Neuronal stem cell (in vitro differentiated cells): ENCODE measurements at places on chromosomes 3 and 15.

DNA sequence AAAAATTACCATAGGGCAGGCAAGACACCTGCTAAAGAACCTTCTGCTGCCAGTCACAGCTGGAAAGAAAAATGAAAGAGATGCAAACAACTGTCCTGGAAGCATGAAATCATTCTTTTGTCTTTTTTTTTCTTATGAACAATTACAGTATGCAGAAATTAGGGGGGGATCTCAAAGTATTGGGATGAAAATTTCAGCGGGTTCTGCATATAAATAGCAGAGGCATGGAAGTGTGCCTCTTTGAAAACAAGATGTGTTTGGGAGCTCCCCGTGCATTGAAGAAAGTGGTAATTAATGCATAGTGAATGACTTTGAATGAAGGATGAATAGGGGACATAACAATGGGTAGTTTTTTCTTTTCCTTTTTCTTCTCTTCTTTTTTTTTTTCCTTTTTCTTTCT lies 431.2 kb downstream of the SOX2 start:
- DNase-seq: no peak

DNA sequence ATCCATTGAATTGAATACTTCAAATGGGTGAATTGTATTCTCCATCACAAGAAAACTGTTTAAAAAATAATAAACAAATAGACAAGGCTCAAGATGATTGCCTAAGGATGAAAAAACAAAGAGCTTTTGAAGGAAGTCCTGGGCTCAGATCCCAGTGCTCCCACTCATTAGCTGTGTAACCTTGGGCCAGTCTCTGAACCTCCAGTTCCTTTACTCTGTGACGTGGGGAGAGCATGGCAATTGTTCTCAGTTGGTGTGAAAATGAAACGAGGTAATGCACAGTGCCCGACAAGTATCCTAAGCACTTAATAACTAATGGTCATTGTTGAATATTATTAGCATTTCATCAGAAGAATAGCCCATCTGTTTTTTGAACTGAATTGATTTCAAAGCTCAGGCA lies 40.7 kb downstream of the TNIK start:
- no peak for DNase-seq

DNA sequence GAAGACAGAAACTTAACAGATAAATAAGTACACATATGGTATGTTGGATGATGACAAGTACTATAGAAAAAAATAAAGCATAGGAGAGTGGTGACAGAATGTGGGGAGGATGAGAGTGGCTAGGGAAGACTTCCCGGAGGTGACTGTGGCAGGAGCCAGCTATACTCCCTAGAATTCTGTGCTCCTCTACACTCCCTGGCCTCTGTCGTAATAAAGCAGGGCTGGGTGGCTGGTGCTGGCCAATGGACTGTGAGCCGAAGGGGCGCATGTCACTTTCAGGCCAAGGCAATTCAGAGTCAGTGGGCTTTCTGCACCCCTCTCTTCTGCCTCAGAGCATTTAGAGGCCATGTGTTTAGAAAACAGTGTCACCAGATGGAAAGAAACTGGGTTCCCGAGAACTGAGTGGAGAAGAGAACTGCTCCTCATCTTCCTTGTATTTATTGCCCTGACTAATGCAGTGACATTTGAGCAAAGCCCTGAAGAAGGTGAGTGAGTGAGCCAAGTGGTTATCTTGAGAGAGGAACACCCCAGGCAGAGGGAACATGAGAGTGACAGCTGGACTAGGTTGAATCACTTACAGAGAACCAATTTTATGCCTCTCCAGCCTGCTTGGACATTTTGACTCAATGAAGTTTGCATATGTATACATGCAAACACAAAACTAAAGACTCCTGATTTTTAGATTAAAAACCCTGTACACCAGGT lies 5.2 kb upstream of the VPS8 start:
- no peak for DNase-seq

DNA sequence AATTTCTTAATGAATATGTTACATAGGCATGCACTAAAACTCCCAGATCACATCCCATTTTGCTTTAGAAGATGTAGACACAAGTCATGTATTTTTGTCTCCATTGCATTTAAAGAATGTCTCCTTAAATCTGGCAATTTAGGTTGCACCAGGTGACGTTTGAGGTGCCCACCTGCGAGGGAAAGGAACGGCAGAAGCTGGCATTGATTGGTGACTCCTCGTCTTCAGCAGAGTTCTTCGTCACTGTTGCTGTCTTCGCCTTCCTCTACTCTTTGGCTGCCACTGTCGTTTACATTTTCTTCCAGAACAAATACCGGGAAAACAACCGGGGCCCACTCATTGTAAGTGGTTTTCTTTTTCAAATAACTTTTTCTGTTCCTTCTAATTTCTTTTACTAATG lies 96.1 kb upstream of the SNTN start:
- DNase-seq: no peak

- DNase-seq: no peak
Observed at GRCh38 chr15:99564221-99565048, 1.3 kb upstream of the MEF2A start.

- DNase-seq: no peak
Observed at GRCh38 chr3:101865751-101866509, 16.6 kb downstream of the NFKBIZ start.

GRCh38 chr15:90915808-90916440 lies 12.8 kb downstream of the MAN2A2 start:
- no peak for DNase-seq

GRCh38 chr3:53287131-53287629 lies 31.4 kb upstream of the TKT start:
- no peak for DNase-seq

- DNase-seq: no peak
Observed at GRCh38 chr3:42689421-42690014, 4.2 kb downstream of the KLHL40 start.

GRCh38 chr3:38000242-38000916 lies 9.8 kb downstream of the VILL start:
- no peak for DNase-seq

GRCh38 chr3:139668332-139668731 lies 9.4 kb downstream of the NMNAT3 start:
- no peak for DNase-seq

- DNase-seq: no peak
Observed at GRCh38 chr3:112654492-112654891, 13.5 kb upstream of the CCDC80 start.

- no peak for DNase-seq
Observed at GRCh38 chr3:110027446-110028080, 690.2 kb upstream of the DPPA4 start.

- no peak for DNase-seq
Observed at GRCh38 chr15:22815766-22816165, 22.7 kb upstream of the NIPA2 start.

DNA sequence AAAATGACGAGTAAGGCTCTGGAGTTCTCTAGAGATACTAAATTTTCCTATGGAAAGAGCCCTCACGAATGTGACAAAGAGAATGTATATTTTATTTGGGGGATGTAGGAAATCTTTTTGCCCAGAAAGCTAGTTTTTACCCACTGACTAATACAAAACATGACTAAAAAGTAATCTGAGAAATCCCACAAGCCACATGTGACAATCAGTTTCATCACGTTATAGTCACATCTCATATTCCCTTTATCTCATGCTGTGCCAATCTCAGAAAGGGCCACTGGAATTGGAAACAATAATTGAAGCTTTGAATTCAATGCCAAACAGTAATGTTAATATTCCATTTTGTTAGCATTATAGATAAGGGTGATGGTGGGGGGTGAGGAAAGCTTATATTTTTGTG lies 509.0 kb upstream of the GOLIM4 start:
- DNase-seq: no peak

DNA sequence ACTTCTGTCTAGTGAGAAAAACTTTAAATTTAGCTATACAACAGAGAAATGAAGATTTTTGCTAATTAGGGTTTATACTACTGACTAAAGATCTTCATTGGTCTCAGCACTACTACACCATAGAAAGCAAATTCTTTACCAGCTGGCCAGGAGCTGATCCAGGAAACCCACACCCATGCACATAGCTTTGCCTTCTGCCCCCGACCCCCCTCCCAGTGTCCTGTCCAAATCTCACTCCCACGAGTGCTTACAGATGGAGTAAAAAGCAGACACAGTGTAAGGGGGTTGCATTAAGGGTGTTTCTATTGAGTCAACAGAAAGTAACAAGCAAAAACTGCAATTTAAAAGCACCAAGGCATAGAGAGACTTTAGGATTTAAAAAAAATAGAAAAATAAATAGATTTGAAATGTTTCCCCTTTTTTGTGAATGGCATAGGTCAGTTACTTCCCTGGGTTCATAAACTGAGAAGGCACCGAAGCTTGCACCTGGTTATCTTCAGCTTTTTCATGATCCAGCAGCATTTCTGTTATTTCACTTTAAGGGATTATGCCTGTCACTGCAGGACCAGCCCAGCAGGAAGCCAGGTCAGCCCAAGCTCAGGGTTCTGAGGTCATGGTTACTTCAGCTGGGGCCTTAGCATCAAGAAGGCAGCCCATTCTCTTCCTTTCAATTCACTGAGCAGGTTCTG lies 124.3 kb downstream of the CTNNB1 start:
- DNase-seq: no peak

- no peak for DNase-seq
Observed at GRCh38 chr3:77906102-77906709, 866.3 kb downstream of the ROBO2 start.

- DNase-seq: no peak
Observed at GRCh38 chr3:158970006-158970405, 168.2 kb downstream of the MFSD1 start.

DNA sequence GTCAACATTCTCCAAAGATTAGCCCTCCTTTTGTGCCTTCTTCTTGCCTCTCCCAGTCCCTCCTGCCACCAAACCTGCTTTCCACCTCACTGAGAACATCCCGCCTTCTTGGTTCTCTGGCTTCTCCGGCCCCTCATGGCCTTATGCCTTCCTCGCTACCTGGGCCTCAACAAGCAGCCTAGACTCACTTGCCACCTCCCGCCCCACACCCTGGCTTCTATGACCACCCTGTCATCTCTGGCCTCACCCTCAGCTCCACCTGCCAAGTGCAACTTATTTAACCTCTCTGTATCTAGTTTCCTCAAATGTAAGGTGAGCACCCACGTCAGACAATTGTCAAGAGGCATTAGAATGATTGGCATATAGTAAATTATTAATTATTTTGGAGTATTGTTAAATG lies 68.8 kb upstream of the MEX3B start:
- no peak for DNase-seq

GRCh38 chr15:41394924-41395323 lies 7.4 kb downstream of the NDUFAF1 start:
- DNase-seq: no peak

DNA sequence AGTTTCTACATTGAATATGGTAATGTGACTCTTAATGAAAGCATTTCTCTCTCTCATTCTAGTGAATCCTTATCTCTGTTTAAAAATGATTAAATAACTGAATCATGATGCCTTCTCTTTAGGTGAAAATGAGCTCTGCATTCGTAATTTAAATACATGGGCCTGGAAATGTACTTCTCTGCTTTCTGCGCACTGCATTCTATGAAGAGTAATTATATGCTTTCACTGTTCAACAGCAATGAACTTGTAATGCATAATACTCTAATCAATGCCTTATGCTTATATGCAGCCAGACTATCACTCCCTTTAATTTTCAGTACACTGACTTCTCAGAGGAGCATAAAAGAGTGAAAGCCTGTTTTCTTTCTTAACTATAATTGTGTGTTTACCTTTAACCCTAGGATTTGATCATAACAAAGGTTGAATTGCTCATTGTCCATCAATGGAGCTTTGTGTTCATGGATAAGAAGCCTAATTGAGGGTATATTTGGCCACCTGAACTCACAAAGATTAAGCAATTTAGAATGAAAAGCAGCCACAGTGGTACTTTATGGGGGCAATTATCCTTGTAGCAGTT lies 330.8 kb upstream of the PDZRN3 start:
- DNase-seq: no peak

GRCh38 chr3:72391659-72392058 lies 456.6 kb downstream of the SHQ1 start:
- DNase-seq: no peak

DNA sequence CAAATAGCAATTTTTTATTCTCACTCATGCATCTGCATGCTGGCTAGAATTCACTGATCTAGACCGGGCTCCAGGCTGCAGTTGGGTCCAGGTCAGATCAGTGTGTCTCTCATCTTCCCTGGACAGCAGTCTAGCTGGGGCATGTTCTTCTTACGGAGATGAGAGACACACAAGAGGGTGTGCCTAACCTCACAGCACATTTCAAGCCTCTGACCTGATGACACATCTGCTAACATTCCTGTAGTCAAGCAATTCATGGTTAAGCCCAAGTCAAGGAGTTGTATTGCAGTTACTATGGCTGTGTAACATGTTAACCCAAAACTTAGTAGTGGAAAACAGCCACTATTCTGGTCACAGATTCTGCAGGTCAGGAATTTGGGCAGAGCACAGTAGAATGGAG lies 13.1 kb downstream of the BSN start:
- no peak for DNase-seq

GRCh38 chr15:33236841-33237509 lies 42.5 kb upstream of the FMN1 start:
- no peak for DNase-seq

- no peak for DNase-seq
Observed at GRCh38 chr3:278300-279064, 81.9 kb downstream of the CHL1 start.

DNA sequence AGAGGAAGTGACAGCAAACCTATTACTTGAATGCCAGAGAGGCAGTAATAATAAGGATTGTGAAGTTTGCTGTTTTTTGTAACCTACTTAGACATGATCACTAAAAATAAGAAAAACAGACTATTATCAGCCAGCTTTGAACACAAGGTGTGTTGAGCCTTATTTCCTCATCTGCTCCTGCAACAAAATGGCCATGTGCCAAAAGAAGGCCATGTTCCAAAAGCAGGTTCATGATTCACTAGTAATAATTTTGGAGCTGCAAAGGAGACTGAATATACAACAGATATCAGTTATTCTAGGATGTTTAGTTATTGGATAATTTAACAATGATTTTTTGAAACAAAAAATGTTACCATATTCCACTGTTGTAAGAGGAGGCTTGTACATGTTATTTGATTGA lies 578.7 kb downstream of the SQOR start:
- DNase-seq: no peak

- no peak for DNase-seq
Observed at GRCh38 chr3:85533586-85533985, 574.8 kb downstream of the CADM2 start.

DNA sequence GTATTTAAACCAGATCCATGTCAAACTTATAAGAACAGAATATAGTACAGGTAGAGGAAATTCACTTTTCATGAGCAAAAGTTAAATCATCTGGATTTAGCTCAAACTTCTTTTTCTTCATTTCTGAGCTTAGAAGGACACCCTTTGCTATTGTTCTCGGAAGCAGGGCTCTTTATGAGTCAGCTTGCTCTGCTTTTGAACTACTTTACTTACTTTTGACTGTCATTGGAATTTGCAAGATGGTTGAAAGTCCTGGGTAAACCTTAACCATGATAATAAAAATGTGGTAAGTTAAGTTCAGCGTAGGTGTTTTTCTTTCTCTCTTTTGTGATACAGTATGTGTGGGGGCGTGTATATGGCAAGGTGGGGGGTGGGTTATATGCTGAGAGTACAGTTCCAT lies 312.7 kb upstream of the DPH6 start:
- no peak for DNase-seq
